Karpas-422 (cell line): ENCODE measurements at places on chromosomes 6 and 20. TPM values are rescaled to one million over a fixed set of nuclear protein-coding genes. Genes with fewer than 3 reads are reported as not detected.

C6orf120 gene
- total RNA-seq, result 43.9 and 51.4 TPM in 2 replicates

TTI1 gene
- 22.7 and 38.3 TPM in 2 replicates for total RNA-seq

GRCh38 chr6:43223175-43223574 is 6.1 kb downstream of the DNPH1 start:
- no peak overlapping the region for H3K4me3 ChIP-seq
- H3K27ac ChIP-seq, result no peak overlapping the region
- peaks cover 14% of the 10 kb centered on the region for H3K4me1 ChIP-seq
- H3K27me3 ChIP-seq, result no peaks in the 10 kb centered on the region
- DNase-seq, result no peak

OR2B3 gene
- not detected in 2 replicates for total RNA-seq

- H3K4me3 ChIP-seq, result no peak overlapping the region
- H3K4me1 ChIP-seq, result no peaks in the 10 kb centered on the region
- no peak overlapping the region for H3K27ac ChIP-seq
- DNase-seq, result no peak
- H3K36me3 ChIP-seq, result no peaks in the 10 kb centered on the region
Observed at GRCh38 chr20:17693444-17694001, 6.2 kb upstream of the BANF2 start.

UBE3D gene
- total RNA-seq, result 25.1 and 25.9 TPM in 2 replicates

RIPPLY2 gene
- not detected in 2 replicates for total RNA-seq

- no peak overlapping the region for H3K27ac ChIP-seq
- no peaks in the 10 kb centered on the region for H3K36me3 ChIP-seq
- H3K27me3 ChIP-seq, result no peaks in the 10 kb centered on the region
- DNase-seq, result no peak
- no peak overlapping the region for H3K4me3 ChIP-seq
Observed at GRCh38 chr6:115551527-115551926, 509.2 kb downstream of the FRK start.

GRCh38 chr6:34834789-34835518 is 43.1 kb downstream of the BLTP3A start:
- no peak overlapping the region for H3K4me3 ChIP-seq
- no peaks in the 10 kb centered on the region for H3K27me3 ChIP-seq
- peaks cover 9% of the 10 kb centered on the region for H3K36me3 ChIP-seq

CTNNBL1 gene
- 70.0 and 102 TPM in 2 replicates for total RNA-seq

PLTP gene
- 19.8 and 29.0 TPM in 2 replicates for total RNA-seq

- no peaks in the 10 kb centered on the region for H3K36me3 ChIP-seq
- no peaks in the 10 kb centered on the region for H3K4me1 ChIP-seq
- no peak overlapping the region for H3K27ac ChIP-seq
- no peaks in the 10 kb centered on the region for H3K27me3 ChIP-seq
- no peak for DNase-seq
Observed at GRCh38 chr20:17491041-17491440, 40.1 kb downstream of the BFSP1 start.

DNA sequence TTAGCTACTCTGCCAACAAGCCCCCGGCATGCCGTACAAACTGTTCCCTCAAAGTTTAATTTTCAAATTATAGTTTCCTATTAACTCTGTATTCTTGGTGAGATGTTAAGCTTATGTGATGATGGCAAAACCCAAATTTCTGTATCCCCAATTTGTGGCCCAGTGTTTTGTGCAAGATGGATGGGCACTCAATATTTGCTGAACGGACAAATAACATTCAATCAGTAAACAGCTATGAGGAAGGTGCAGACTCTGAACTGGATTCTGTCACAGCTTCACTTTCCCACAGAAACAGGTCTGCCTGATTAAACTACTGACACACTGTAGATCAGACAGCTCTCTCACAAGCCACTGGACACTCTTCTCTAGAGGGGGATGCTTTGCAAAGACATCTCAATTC is 54.1 kb downstream of the NUDT3 start:
- H3K4me1 ChIP-seq, result peaks cover 91% of the 10 kb centered on the region
- H3K36me3 ChIP-seq, result peaks cover 12% of the 10 kb centered on the region; the same call in 1 of the 2 replicates
- H3K27ac ChIP-seq, result peak overlapping the region; percentile 69
- no peak overlapping the region for H3K4me3 ChIP-seq
- no peak for DNase-seq

- H3K27ac ChIP-seq, result peak overlapping the region; percentile 67
- H3K36me3 ChIP-seq, result no peaks in the 10 kb centered on the region
- peak overlapping the region; percentile 52 for H3K4me3 ChIP-seq
- H3K27me3 ChIP-seq, result no peaks in the 10 kb centered on the region
- peak; percentile 73 for DNase-seq
Observed at GRCh38 chr6:105880030-105880492, 206.1 kb upstream of the PRDM1 start.

DNA sequence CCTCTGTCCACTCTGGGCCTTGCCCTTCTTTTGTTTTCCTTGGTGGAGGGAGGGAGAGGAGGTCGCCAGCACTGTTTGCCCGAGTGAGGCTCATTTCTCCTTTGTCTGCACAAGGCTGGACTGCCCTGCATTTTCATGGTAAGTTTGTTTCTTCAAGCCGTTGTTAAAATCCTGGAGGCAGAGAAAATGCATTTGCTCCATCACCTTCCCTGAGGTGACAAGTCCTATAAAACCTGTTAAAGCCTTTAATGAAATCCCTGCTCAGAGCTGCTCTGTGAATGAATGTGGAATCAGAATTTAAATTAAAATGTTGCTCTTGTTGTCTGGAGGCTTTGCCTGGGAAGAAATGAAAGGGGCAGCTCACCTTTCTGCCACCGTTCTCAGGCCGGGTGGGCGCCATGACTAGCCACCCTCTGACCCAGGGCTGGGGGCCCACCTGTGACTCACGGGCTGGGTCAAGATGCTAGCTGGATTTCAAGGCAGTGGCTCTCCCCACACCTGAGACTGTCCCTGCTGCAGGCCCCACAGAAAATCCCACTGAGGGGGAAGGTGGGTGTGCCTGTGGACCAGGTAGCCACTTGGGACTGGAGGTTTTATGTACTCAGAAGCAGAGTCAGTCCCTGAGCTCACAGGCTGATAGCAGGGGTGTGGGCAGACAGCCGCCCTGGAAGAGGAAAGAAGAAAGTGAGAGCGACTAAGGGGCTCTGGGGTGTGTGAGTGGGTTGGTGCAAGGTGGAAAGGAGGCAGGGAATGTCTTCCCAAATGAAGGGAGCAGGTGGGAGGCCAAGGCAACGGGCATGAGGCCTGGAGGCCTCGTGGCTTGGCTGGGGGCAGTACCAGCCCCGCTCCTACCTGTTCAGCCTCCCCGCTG is 24.0 kb upstream of the MYT1 start:
- no peaks in the 10 kb centered on the region for H3K27me3 ChIP-seq
- no peak for DNase-seq
- no peaks in the 10 kb centered on the region for H3K36me3 ChIP-seq
- H3K4me1 ChIP-seq, result no peaks in the 10 kb centered on the region
- H3K27ac ChIP-seq, result no peak overlapping the region

DNA sequence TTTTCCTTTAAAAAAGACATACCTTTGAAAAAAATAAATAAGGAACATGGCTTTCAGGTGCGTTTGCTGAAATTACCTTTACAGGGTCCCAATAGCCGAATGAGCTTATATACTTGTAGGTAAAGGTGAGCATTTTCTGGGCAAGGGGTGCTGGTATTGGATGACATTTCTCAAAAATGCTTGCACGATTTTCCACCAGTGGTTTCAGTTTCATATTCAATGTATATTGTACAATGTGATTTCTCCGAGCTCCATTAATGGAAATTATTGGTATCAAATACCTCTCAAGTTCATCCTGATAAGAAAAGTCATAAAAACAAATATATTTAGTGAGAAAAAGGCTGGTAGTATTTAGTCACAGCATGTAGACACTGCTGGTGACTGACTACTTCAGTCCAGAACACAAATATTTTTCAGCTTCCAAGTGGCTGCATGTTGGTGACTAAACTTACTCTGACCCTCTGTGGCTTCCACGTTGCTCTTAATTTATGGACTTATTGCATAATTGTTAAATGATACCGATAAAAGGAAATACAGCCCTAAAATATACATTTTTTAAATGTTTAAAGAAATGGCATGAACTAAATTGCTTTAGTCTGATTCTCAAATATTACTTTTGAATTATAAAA is 32.9 kb upstream of the ZBTB24 start:
- 0 out of 2 replicates have a peak overlapping the region, but pooled peaks have one; percentile 26 for H3K4me3 ChIP-seq
- H3K36me3 ChIP-seq, result no peaks in the 10 kb centered on the region
- H3K27ac ChIP-seq, result no peak overlapping the region
- no peaks in the 10 kb centered on the region for H3K4me1 ChIP-seq
- DNase-seq, result no peak
